AG08396 (cell line): ENCODE measurements at places on chromosomes 12 and 14.

DNA sequence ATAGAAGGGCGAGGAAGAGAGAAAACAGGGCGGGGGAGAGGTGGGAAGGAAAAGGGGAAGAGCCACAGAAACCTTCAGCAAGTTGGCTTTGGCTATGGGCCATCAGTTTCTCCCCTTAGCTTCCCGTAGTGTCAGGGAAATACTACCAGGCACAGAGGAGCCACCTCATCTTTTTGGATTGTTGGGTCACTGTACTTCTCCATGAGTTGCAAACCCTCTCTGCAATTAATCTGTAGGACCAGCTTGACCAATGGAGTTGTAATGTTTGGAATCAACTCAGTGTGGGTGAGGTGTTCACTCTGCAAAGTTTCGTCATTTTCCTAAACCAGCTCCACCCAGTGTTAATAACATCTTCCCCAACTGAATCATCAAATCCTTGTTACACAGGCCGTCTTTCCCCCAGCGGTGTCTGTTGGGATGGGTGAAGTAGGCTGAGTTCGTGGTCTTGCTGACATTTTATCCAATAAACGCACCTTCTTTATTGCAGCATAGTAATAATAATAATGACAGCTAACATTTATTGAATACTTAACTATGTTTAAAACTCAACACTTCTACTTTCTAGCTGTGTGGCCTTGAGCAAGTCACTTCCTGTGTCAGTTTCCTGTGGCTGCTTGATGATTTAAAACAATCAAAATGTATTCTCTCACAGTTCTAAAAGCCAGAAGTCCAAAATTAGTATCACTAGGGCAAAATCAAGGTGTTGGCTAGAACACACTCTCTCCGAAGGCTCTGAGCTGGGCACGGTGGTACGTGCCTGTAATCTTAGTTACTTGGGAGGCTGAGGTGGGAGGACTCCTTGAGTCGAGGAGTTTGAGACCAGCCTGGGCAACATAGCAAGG is 8.1 kb upstream of the GLTP start:
- peak; percentile 82 for DNase-seq

- DNase-seq = no peak
Measured at GRCh38 chr12:113232840-113233585, 11.7 kb downstream of the TPCN1 start.

DNA sequence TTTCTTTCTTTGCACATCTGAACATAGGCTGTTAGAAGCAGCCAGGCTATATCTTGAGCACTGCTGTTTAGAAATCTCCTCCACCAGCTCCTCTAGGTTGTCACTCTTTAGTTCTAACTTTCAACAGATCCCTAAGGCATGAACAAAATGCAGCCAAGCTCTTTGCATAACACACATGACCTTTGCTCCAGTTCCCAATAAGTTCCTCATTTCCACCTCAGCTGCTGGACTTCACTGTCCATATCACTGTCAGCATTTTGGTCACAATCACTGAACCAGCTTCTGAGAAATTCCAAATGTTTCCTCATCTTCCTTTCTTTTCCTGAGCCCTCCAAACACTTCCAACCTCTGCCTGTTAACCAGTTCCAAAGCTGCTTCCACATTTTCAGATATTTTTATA is 27.6 kb upstream of the C14orf132 start:
- DNase-seq = no peak

DNA sequence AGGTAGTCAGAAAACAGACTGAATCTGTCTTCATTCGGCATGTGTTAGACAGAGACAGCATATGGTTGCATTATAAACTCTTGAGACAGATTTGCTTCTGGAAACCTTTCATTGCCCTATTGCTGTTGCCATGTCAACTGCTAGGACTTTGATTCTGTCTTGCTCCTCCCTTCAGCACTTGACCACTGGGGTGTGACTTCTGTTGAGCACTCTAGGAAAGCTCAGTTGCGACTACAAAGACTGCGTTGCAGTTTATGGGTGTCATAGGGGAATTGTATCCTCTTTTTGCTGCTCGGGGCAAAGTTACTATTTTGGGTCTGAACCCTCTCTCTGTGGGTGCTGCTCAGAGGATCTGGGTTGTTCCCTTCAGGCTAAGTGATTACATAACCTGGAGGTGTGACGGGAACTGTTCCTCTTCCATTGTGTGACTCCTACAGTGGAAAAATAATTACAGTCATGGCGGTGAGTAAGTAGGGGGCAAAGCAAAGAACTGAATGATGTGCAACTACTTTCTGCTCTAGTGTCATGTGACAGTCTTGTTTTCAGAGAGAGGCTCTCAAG is 44.3 kb upstream of the TRIM9 start:
- no peak for DNase-seq

DNA sequence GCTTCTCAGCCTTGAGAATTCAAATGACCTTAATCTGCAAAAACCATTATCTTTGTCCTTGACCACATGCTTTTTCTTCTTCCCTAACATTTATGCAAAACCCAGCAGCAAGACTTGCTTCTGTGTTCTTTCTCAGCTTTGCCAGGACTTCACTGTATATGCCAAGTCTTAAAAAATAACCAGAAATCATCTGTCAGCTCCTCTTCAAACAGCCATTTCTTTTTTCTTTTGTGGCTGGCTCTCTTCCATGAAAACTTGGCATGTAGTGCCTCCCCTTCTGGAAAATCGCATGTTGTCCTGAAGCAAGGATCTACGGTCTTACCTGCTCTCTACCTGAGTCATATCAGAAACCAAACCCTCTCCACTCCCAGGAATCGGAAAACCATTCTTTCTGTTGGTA is 364.9 kb downstream of the RPS29 start:
- no peak for DNase-seq

DNA sequence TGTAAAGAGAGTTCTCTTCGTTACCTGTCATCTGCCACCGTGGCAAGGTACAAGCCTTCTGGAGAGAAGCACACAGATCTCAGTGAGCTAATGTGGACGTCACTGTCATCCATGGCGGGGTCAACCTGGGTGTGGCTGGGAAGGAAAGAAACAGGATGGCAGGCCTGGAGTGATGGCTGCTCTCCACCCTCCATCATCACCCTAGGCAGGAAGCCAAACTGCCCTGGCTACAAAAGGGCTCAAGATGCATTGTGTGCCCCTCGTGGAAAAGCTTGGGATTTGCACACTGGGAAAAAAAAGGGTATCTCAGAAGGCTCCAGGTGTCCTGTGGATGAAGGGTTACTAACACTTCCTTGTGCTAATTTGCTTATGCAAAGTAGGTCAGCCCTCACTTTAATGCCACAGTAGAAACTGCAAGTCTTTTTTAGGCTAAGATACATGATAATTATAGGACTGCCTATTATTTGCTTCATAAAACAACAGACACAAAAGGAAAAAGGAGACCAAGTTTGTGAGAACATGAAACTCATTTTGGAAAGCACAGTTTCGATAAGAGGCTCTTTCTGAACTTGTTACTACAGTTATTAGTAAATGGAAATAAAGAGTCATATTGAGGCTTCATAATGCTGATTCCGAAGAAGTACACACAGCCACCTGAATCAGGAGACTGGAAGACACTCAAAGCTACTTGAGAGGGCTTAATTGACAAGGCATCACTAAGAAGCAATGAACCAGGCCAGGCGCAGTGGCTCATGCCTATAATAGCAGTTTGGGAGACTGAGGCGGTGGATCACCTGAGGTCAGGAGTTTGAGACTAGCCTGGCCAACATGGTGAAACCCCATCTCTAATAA is 18.9 kb downstream of the RFC5 start:
- DNase-seq = no peak

DNA sequence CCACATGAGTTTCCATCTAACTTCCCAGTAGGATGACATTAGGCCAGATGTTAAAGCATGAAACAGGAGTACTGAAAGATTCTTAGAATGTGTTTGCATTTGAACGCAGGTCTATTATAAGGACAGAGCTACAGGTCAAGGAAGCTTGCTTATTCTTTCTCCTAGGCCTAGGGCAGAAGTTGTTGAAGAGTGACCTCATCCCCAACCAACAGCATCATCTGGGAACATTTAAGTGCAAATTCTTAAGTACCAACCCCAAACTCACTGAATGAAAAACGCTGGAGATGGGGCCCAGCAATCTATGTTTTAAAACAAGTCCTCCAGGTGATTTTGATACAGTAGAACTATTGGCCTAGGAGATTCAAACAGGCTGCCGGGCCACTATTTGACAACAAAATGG is 52.4 kb downstream of the PAPLN start:
- DNase-seq = no peak

GRCh38 chr14:58979325-58979724 is 209.1 kb upstream of the DAAM1 start:
- no peak for DNase-seq

GRCh38 chr14:100972118-100972897 is 68.8 kb upstream of the RTL1 start:
- DNase-seq = no peak

DNA sequence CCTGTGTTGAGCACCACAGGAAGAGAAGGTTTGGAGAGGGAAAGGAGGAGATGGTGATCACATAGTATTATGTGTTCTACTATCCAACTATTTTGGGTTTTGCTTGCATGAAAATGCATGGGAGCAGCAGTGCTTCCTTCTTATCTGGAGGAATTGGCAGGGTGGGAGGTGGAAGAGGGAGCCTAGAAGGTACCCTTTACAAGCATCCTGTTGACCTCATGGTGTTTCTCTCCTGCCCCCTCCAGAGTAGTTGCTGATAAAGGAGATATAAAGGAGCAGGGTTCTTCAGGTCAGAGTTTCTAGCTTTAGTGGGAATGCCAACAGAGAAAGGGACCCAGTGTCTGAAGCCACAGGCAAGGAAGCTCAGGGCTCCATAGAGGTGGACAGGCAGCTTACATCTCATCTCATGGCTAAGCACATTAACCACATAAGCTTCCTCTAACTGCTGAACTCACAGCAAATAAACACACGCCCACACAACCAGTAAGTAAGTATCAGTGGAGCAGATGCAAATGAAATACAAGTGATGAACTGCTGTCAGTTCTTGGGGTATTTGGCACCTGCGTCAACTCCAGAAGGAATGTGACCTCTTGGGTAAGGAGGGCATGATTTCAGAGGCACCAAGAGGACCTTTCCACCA is 174.2 kb upstream of the SLC38A2 start:
- DNase-seq = no peak

DNA sequence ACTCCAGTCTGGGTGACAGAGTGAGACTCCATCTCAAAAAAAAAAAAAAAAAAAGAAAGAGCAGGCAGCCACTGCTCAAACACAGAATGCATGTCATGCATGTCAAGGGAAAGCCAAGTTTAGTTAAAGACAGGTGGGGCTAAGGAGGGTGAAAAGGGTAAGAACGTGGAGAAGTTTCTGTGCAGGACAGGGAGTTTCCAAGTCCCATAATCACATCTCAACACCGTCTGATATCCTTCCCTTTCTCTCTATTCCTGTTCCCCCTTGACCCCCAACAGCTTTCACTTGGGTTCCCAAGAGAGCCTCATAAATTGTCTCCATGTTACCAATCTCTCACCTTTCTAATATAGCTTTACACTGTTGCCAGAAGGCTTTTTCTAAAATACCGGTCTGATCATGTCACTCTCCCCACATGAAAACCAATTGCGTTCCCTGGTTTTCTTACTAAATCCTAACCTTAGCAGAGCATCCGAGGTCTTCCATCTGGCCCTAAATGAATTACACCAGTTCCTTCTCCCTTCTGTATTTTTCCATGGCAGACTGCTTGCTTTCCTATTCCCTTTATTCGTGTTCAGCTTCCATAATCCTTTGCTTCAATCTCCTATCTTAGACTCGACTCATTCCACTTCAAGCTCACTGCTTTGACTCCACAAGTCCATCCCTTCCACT is 37.0 kb downstream of the LIMA1 start:
- no peak for DNase-seq

GRCh38 chr12:110745542-110746284 is 3.0 kb upstream of the PPP1CC start:
- no peak for DNase-seq

DNA sequence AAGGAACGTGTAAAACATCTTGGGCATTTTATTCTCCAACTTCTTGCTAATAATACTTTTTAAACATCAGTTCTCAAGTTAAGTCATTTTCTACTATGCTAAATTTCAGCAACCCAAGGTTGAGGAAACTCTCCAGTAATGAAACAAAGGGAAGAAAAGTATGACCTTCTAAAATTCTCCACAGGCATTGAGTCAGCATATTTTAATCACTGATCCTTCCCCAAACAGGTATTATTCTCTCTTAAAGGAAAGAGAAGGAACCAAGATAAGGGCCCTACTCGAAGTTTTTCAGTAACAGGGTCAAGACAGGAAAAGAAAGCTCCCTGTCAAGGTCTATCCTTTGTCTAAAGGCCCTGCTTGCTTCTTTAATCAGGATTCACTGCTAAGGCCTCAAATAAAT is 3.0 kb downstream of the KICS2 start:
- no peak for DNase-seq

GRCh38 chr14:72026536-72026935 is 94.3 kb downstream of the RGS6 start:
- no peak for DNase-seq

DNA sequence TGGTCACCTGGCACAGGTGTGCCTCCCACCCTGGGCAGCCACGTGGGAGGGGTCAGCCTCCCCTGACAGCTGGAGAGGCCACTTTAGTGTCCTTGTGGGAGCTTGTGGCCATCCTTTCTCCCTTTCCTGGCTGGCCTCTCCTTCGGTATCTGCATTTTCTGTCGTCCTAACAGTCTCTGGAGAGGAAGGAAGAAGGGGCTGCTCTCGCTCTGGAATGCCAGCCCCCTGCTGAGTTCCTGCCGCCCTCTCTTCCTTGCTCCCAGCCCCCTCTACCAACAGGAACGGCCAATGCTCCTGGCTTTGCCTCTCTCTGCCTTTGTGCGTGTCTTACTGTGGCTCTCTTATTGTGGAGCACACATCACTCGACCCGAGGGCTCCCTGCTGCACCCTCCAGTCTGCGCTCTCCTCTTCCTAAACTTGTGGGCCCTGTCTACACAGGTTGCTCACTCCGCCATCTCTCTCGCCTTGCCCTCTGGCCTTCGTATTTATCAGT is 70.8 kb downstream of the FBXL14 start:
- no peak for DNase-seq

DNA sequence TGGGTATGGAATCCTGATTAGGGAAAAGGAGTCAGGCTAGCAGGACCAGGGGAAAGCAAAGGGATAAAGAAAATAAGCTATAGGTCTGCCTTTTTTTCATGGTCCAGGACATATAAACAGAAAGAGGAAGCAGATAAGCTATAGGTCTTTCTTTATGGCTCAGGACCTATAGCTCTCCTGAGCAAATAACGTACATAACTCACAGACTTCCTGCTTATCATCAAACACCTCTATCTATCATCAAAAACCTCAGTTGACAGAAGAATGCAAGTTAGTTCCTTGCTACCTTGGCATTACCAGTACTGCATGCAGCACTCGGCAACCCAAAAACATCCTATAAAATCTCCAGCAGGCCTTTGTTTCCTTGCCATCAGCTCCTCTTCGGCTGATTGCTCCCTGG is 238.7 kb upstream of the OR4E1 start:
- DNase-seq = no peak

GRCh38 chr14:69675877-69676416 is 64.6 kb downstream of the SUSD6 start:
- DNase-seq = no peak

GRCh38 chr14:95707327-95707726 is 6.6 kb downstream of the TCL1A start:
- no peak for DNase-seq

- DNase-seq = no peak
Measured at GRCh38 chr12:109844091-109844490, 10.9 kb upstream of the TRPV4 start.

GRCh38 chr12:131896080-131896810 is 1.8 kb downstream of the ULK1 start:
- DNase-seq = peak; percentile 96
